ENCODE measurements at places on chromosomes 12 and 14.

DNA sequence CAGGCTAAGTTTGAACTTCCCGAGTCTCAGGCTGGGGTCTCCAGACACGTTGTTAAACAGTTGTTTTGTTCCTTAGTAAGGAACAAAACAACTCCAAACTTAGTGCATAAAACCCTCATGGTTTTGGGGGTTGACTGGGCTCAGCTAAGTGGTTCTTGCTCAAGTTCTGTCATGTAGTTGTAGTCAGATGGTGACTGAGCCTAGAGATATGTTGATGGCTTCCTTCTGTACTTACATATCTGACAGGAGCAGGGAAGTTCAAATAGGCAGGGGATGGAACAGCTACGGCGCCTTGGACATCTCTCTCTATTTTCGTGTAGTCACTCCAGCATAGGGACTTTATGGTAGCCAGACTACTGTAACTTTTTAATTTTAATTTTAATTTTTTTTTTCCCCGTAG, 45.7 kb downstream of the SPATS2 start:
- peak; percentile 33 for DNase-seq

DNA sequence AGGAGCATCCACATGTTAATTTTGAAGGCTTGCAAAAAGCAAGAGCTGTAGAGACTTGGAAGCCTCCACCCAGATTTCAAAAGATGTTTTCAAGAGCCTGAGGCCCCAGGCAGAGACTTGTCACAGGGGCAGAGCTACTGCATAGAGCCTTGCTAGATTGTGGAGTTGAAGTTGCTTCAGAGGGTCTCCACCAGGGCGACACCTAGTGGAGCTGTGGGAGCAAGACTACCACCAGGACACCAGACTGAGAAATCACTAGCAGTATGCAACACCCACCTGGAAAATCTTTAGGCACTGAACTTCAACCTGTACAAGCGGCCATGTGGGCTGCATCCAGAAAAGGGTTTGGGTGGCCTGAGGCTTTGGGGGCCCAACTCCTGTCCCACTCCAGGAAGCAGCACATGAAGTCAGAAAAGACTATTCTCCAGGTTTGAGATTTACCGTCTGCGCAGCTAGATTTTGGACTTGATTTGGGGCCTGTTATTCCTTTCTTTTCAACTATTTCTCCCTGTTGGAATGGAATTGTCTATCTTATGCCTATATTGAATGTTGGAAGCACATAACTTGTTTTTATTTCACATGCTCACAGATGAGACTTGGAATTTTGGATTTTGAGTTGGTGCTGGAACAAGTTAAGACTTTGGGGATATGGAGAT, 508.6 kb downstream of the FLRT2 start:
- DNase-seq = peak; percentile 65

GRCh38 chr14:64225151-64225757, 68.9 kb downstream of the ESR2 start:
- DNase-seq = no peak

- peak; percentile 40 for DNase-seq
Measured at GRCh38 chr14:94659901-94660300, 47.7 kb downstream of the SERPINA3 start.

- DNase-seq = no peak
Measured at GRCh38 chr14:51023964-51024363, 70.9 kb downstream of the TRIM9 start.

All from fibroblast of mammary gland (primary cell).